ENCODE measurements at places on chromosomes 7 and 10.

DNA sequence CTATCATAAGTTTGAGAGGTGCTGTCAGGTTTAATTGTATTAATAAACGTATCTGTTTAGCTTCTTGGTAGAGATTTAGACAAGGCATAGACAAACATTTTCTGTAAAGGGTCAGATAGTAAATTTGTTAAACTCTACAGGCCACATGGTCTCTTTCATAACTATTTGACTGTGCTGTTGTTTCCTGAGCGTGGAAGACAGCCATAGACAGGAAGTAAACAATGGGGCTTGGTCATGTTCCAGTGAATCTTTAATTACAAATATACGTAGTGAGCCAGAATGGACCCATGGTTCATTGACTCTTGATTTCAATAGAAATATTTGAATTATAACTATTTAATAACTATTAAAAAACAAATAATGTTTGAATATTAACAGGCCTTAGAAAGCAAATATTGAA is 451.1 kb downstream of the SH2D4B start:
- no peak for DNase-seq

GRCh38 chr10:107914450-107915214 is 750.1 kb upstream of the SORCS1 start:
- no peak for DNase-seq

GRCh38 chr10:118939211-118940007 is 90.1 kb upstream of the NANOS1 start:
- DNase-seq: no peak

GRCh38 chr10:73765066-73765465 is 16.8 kb upstream of the CHCHD1 start:
- no peak for DNase-seq

DNA sequence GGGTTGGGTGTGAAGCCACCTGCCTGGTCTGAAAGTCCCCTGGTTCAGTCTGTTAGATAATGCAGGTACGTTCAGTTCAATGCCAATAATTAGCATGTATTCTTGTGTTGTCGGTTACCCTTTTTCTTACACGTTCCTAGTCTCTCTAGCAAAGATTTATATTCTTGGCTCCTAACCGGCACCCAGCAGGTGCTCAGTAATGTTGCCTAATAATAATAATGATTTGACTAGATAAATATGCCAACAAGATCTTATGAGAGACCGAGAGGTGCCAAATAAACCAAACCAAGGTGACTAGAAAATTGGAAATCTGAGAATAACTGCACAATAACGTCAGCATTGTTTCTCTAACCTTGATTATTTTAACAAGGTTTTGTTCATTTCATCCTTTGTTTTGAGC is 1.1 kb upstream of the SMIM30 start:
- no peak for DNase-seq

- DNase-seq: no peak
These were observed 158.9 kb upstream of the HDAC9 start for GRCh38 chr7:18336626-18337025.

GRCh38 chr7:143331179-143331801 is 15.4 kb downstream of the CLCN1 start:
- DNase-seq: no peak

- no peak for DNase-seq
These were observed 12.1 kb upstream of the SHH start for GRCh38 chr7:155824227-155824886.

GRCh38 chr7:69889976-69890351 is 291.7 kb downstream of the AUTS2 start:
- no peak for DNase-seq

GRCh38 chr7:73779517-73779916 is 9.4 kb upstream of the CLDN3 start:
- no peak for DNase-seq

DNA sequence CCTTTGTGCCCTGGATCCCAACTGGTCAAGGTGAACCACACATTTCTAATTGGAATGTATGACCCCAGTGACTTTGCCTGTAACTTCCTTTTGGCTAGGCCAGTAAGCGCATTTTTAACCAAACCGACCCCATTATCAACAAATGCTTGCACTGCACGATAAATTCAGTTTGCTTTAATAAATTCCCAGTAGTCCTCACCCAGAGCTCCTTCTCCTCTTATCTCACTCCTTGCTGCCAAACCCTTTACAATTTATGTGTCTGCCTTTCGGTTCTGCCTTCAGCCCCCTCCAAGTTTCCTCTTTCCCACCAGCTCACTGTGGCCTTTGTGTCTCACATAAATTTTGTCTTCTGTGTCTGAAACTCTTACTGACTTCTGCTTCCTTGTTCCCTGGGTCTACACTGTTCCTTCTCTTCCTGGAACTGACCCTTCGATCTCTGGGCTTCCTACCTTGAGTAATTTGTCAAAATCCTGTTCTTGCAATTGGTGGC is 59.0 kb downstream of the TBXAS1 start:
- DNase-seq: no peak

DNA sequence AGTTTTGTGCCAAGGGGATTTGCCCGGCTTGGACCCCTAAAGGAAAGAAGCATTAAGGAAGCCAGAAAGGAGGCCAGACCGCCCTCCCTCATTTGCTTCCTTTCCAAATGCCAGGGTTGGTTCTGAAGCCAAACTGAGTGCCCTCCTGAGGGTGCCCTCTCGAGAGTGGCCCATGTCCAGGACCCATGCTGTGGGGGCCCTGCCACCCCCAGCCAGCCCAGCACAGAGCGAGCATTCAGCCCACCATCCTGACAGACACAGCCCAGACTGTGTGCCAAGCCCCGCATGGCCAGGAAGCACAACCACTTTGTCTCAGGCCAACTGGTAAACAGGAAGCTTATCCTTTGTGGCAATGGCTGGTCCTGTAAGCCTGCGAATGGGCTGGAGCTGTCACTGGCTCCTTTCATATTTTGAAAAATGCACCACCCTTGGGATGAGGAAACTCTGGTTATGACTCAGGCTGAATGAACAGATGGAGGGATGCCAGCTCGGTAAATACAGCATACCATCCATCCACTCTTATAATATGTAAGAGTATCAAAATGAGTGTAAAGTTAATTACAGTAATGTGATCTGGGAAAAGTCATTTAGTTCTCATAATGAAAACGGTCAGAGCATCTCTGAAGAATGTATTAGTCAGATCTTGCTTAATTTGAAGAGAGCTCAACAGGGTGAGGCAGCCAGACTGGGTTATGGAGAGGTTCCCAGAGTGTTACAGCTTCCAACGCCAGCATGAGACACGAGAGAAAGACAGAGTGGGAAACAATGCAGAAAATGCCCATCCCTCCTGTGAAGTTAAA is 65.0 kb downstream of the STK17A start:
- DNase-seq: peak; percentile 48

- no peak for DNase-seq
These were observed 117.7 kb downstream of the ARID5B start for GRCh38 chr10:62019013-62019684.
